ENCODE measurements at places on chromosomes 6 and 20.

GRCh38 chr6:114419175-114419574 is 76.4 kb upstream of the HS3ST5 start:
- ATAC-seq = peak; percentile 74

- ATAC-seq = no peak
These were observed 34.1 kb upstream of the TIAM2 start for GRCh38 chr6:154960854-154961530.

DNA sequence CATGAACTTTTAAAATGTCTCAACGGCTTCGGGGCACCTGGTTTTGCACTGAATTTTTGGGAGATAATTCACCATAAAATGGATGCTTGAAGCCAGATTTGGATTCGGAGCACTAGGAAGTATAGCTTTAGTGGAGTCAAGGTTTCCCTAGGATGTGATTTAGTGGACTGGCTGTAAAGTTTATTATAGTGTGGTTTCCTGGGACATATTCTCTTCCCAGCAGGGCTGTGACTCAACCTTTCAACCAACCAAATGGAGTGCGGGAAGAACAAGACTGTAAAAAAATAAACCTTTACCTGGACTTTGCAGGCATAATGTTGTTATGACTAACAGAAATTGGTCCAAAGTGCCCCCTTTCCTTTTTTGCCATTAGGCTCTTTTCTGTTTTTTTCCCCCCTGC is 327.4 kb upstream of the MAN1A1 start:
- ATAC-seq = no peak

DNA sequence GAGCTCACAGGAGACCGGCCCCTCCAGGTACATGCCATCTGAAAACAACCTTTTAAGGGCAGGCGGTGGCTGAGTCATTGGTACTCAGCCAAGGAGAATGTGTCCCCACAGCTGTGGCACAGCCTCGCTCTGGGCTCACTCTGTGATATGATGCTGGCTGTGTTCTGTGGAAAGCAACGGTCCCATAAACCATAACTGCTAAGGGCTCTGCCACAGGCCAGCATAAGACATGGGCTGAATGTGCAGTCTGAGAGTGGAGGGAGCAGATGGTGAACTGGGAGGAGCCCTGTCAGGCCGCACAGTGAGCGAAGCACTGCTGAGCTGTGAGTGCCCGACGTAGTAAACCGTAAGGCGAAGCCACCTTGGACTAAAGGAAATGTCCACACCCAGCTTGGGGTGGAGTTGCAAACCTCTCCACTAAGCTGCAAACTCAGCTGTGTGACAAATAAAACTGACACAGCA is 375.8 kb downstream of the THBS2 start:
- ATAC-seq = no peak

DNA sequence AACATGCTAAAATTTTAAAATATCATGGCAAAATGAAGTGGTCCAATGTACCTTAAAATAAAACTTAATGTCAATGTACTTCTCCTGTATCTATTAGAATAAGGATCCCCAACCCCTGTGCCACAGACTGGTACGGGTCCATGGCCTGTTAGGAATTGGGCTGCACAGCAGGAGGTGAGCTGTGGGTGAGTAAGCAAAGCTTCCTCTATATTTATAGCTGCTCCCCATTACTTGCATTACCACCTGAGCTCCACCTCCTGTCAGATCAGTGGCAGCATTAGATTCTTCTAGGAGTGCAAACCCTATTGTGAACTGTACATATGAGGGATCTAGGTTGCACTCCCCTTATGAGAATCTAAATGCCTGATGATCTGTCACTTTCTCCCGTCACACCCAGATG is 86.0 kb downstream of the SLC16A10 start:
- ATAC-seq = peak; percentile 9

- no peak for ATAC-seq
These were observed 13.8 kb downstream of the SIGLEC1 start for GRCh38 chr20:3698591-3699001.

DNA sequence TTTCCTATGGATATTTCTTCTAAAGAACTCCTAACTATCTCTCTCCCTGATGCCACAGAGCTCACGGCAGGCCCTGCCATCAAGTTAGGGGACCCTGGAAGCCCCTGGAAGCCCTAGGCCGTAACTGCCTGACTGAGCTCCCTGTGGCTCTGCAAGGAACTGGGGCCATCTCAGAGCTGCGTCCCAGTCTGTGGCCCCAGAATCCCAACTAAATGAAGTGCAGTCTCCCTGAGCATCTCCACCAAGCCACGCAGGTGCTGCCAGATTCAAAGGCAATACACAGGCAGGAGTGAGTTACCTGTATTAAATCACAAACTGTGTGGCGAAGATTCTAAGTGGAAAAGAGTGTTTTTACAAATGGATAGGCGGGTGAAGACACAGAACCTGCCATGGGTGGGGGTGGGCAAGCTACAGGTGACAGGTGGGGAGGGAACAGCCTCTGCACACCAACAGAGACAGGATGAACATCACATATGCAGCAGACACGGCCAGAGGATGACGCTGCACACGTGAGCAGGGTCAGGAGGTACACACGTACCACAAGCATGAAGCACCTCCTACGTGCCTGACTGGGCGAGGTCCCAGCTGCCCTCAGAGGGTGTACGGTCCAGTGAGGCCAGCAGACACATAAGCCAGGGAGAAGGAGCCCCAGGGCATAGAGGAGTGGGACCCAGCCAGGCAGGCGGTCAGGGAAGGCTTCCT is 358.5 kb downstream of the ZFAND3 start:
- ATAC-seq = no peak

DNA sequence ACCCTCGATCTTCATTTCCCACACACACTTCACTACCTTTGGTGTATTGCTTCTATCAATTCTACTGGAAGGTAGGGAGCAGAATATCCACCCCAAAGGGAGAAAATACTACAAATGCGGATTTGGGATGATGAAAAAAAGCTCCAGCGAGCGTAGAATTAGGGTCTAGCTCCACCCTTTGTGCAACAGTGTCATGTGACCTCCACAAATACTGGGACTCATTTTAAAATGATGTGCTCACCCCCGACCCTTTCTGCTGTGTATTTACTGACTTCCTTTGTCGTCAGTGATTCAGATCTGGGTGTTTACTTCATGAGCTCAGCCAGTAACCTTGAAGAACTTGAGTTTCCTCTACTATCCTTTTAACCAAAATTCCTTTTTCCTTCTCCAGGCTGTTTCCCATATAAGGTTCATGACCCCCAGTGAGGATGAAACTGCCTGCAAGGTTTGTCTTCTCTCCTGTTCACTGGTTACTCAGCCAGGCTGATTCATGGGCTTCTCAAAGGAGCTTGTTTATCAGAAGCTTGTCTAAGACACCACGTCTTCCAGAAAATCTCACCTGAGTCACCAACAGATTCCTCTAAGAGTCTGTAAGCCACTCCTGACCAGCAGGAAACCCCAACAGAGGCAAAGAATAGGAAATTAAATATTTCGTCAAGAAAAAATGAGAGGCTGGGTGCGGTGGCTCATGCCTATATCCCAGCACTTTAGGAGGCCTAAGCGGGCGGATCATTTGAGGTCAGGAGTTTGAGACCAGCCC is 39.6 kb upstream of the PAX1 start:
- no peak for ATAC-seq

Measured in activated T-helper 17 cell treated with anti-CD3 and anti-CD28 coated beads, Interleukin-2, amount 50 U/mL, for 72 hours (primary cell).